ENCODE measurements at places on chromosomes 5 and 9. TPM values are rescaled to one million over a fixed set of nuclear protein-coding genes. Genes with fewer than 3 reads are reported as not detected.

- DNase-seq, result peak; percentile 70
- no peaks in the 10 kb centered on the region for H3K27me3 ChIP-seq
- peak overlapping the region; percentile 96 for H3K27ac ChIP-seq
- H3K36me3 ChIP-seq, result peaks cover 49% of the 10 kb centered on the region
- H3K4me1 ChIP-seq, result peaks cover 36% of the 10 kb centered on the region
- H3K4me3 ChIP-seq, result peak overlapping the region; percentile 80
Observed at GRCh38 chr5:142012186-142012785, 541 bp downstream of the GNPDA1 start.

ENTR1 gene
- 50.2 TPM for total RNA-seq

GRCh38 chr9:16214677-16215352, 655.7 kb downstream of the BNC2 start:
- H3K4me1 ChIP-seq, result peaks cover 8% of the 10 kb centered on the region
- no peak for DNase-seq
- H3K27ac ChIP-seq, result no peak overlapping the region
- no peak overlapping the region for H3K4me3 ChIP-seq

DNA sequence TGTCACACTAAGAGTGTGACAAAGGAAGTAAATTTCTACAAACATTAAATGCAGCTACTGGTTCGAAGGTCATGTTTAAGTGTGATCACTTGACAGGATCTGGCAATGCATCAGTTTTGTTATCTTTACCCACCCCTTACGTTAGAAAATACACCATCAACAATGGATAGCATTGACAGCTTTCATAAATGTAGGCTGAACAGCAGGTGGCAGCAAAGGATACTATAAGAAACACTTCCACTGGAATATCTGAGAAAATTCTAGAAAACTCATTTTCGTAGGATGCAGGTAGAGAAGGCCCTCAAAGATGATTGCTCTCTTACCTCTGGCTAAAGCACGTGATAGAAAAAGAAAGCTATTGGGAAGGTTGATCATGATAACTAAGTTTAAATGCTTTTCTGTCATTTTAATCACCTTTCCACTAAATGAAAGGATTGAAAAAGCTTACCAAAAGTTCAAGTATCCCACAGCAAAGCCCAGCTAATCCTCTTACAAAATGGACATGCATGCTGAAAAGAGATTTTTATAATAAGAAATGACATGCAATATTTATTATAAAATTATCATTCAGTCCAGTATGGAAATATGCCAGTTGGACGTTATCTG, 292.5 kb downstream of the PARP8 start:
- no peaks in the 10 kb centered on the region for H3K27me3 ChIP-seq
- peaks cover 17% of the 10 kb centered on the region for H3K4me1 ChIP-seq
- H3K36me3 ChIP-seq, result peaks cover 11% of the 10 kb centered on the region
- peak; percentile 48 for DNase-seq
- no peak overlapping the region for H3K4me3 ChIP-seq

SLC23A1 gene
- 2.8 TPM for total RNA-seq

ARL10 gene
- total RNA-seq, result 3.8 TPM

GRCh38 chr9:104903609-104904008, 24.3 kb downstream of the ABCA1 start:
- no peak overlapping the region for H3K4me3 ChIP-seq
- no peak for DNase-seq
- peaks cover under 1% of the 10 kb centered on the region for H3K27me3 ChIP-seq
- H3K4me1 ChIP-seq, result no peaks in the 10 kb centered on the region
- H3K36me3 ChIP-seq, result no peaks in the 10 kb centered on the region
- H3K27ac ChIP-seq, result no peak overlapping the region

GRCh38 chr5:171770153-171770552, 15.5 kb upstream of the SMIM23 start:
- no peak for DNase-seq
- no peaks in the 10 kb centered on the region for H3K4me1 ChIP-seq
- no peak overlapping the region for H3K4me3 ChIP-seq
- no peak overlapping the region for H3K27ac ChIP-seq
- H3K27me3 ChIP-seq, result peaks cover 42% of the 10 kb centered on the region
- no peaks in the 10 kb centered on the region for H3K36me3 ChIP-seq

- H3K4me1 ChIP-seq, result peaks cover 12% of the 10 kb centered on the region
- no peak overlapping the region for H3K27ac ChIP-seq
- no peak for DNase-seq
- no peak overlapping the region for H3K4me3 ChIP-seq
- no peaks in the 10 kb centered on the region for H3K36me3 ChIP-seq
Observed at GRCh38 chr9:108475813-108476212, 380.0 kb downstream of the ACTL7B start.

DNA sequence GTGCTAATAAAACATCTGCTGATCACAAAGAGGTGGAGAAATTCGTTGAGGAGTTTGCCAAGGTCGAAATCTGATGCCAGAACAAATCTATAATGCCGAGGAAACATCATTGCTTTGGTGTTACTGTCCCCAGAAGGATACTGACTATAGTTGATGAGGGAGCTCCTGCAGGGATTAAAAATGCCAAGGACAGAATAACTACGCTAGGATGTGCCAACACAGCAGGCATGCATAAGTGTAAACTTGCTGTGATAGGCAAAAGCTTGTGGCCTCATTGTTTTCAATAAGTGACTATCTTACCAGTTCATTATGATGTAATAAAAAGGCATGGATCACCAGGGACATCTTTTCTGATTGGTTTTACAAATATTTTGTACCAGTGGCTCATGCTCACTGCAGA, 66.8 kb upstream of the ADCY2 start:
- H3K36me3 ChIP-seq, result no peaks in the 10 kb centered on the region
- H3K4me1 ChIP-seq, result no peaks in the 10 kb centered on the region
- no peaks in the 10 kb centered on the region for H3K27me3 ChIP-seq
- H3K27ac ChIP-seq, result no peak overlapping the region
- H3K4me3 ChIP-seq, result no peak overlapping the region

- H3K27ac ChIP-seq, result peak overlapping the region; percentile 37
- peak overlapping the region; percentile 6 for H3K4me3 ChIP-seq
- H3K27me3 ChIP-seq, result no peaks in the 10 kb centered on the region
- peaks cover 32% of the 10 kb centered on the region for H3K4me1 ChIP-seq
- DNase-seq, result peak; percentile 53
- no peaks in the 10 kb centered on the region for H3K36me3 ChIP-seq
Observed at GRCh38 chr5:159878988-159879471, 37.3 kb upstream of the ADRA1B start.

GPR151 gene
- total RNA-seq, result not detected

- DNase-seq, result no peak
- no peak overlapping the region for H3K27ac ChIP-seq
- peaks cover 38% of the 10 kb centered on the region for H3K27me3 ChIP-seq
- H3K4me1 ChIP-seq, result no peaks in the 10 kb centered on the region
- no peak overlapping the region for H3K4me3 ChIP-seq
Observed at GRCh38 chr9:3066591-3066990, 222.7 kb upstream of the PUM3 start.

DNA sequence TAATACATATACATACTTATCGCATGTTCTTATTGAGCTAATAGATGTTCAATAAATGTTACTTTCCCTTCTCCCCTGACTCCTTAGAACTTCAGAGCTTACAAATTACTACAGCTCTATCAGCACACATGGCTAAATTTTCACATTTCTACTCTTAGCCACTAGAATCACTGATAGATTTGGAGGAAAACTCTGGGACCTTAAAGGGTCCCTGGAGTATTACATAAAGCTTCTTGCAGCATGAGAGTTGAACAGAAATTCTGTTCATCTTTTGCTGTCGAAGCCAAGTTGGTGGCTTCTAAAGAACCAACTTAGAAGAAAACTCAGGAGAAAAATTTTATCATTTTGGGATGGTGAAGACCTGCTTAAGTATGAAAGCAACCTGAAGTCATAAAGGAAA, 15.5 kb downstream of the B4GALT1 start:
- DNase-seq, result no peak
- H3K36me3 ChIP-seq, result no peaks in the 10 kb centered on the region
- peaks cover 39% of the 10 kb centered on the region for H3K4me1 ChIP-seq
- no peak overlapping the region for H3K27ac ChIP-seq

GRCh38 chr5:140480310-140481014, 67.0 kb upstream of the EIF4EBP3 start:
- H3K4me3 ChIP-seq, result no peak overlapping the region
- H3K27me3 ChIP-seq, result no peaks in the 10 kb centered on the region
- peaks cover 33% of the 10 kb centered on the region for H3K36me3 ChIP-seq
- peaks cover 10% of the 10 kb centered on the region for H3K4me1 ChIP-seq
- no peak for DNase-seq

GRCh38 chr5:90142541-90142940, 267.0 kb downstream of the CETN3 start:
- H3K27me3 ChIP-seq, result no peaks in the 10 kb centered on the region
- H3K36me3 ChIP-seq, result no peaks in the 10 kb centered on the region
- H3K4me3 ChIP-seq, result no peak overlapping the region
- DNase-seq, result no peak
- H3K4me1 ChIP-seq, result no peaks in the 10 kb centered on the region

DNA sequence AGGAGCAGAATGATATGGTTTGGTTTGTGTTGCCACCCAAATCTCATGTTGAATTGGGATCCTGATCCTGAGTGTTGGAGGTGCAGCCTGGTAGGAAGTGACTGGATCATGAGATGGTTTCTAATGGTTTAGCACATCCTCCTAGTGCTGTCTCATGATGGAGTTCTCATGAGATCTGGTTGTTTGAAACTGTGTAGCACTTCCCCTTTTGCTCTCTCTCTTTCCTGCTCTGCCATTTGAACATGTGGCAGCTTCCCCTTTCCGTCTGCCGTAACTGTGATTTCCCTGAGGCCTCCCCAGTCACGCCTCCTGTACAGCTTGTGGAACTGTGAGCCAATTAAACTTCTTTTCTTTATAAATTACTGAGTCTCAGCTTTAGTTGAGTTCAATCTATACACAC, 756.8 kb upstream of the CDH6 start:
- H3K36me3 ChIP-seq, result no peaks in the 10 kb centered on the region
- H3K4me3 ChIP-seq, result no peak overlapping the region
- peaks cover 7% of the 10 kb centered on the region for H3K4me1 ChIP-seq
- H3K27ac ChIP-seq, result no peak overlapping the region
- DNase-seq, result no peak

DNA sequence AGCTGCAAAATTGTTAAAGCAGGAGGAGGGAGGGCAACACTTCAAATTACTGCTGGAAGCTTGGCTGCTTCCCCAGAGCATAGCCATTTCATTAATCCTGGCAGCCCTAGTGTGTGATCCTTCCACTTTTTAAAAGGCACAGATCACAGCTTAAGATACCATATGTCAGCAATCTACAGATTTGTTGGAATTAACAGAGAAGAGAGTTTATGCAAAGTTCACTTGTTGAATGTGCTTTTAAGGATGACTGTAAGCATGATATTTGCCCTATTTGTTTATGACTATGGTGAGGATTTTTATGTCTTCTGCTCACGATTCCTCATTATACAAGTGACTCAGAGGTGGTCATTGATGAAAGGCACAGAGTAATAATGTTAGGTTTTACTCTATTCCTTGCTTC, 156.0 kb upstream of the CDKN2B start:
- H3K4me1 ChIP-seq, result peaks cover 28% of the 10 kb centered on the region
- H3K27ac ChIP-seq, result peak overlapping the region; percentile 7
- no peak overlapping the region for H3K4me3 ChIP-seq
- no peaks in the 10 kb centered on the region for H3K27me3 ChIP-seq
- no peaks in the 10 kb centered on the region for H3K36me3 ChIP-seq

- no peaks in the 10 kb centered on the region for H3K4me1 ChIP-seq
- no peak for DNase-seq
- H3K27ac ChIP-seq, result no peak overlapping the region
- H3K27me3 ChIP-seq, result no peaks in the 10 kb centered on the region
- H3K4me3 ChIP-seq, result no peak overlapping the region
- H3K36me3 ChIP-seq, result no peaks in the 10 kb centered on the region
Observed at GRCh38 chr5:115100319-115100955, 69.3 kb downstream of the TRIM36 start.

DNA sequence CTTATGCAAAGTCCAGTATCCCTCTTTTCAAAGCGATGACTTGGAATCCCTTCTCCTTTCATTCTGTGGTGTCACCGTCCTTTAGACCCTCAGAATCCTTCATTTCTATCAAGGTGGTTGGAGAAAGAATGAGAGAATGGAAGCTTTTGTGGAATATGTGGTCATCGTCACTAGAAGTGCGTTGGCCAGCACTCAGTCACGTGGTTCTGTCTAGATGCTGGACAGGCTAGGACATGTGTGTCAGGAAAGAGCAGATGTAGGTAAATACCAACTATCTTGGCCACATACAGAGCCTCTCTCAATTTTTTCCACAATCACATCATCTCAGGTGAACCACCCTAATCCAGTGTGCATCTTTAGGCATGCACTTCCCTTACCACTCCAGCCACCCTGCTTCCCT, 206.0 kb downstream of the ARRDC3 start:
- H3K27ac ChIP-seq, result no peak overlapping the region
- no peak for DNase-seq
- H3K36me3 ChIP-seq, result no peaks in the 10 kb centered on the region
- peaks cover 26% of the 10 kb centered on the region for H3K4me1 ChIP-seq

DNA sequence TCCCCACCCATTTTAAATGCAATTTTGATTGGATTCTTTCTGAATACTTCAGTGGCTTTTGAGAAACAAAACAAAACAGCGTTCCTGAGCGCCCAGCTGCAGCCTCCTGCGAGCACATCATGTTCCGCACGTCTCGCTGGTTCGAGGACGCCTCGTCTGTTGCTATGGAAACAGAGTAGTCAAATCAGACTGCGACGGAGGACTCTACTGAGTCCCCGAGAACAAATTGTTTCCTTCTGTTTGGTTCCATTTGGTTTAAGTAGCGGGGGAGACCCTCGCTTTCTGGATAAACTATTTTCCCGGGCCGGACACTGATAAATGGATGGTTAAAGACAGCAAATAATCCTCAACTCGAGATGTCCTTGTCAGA, 69.0 kb downstream of the SLC28A3 start:
- no peaks in the 10 kb centered on the region for H3K4me1 ChIP-seq
- H3K4me3 ChIP-seq, result no peak overlapping the region
- no peak for DNase-seq
- H3K36me3 ChIP-seq, result no peaks in the 10 kb centered on the region

RELL2 gene
- 12.5 TPM for total RNA-seq

GRCh38 chr5:178462816-178463215, 127.4 kb downstream of the COL23A1 start:
- no peak overlapping the region for H3K27ac ChIP-seq
- H3K4me3 ChIP-seq, result no peak overlapping the region
- peaks cover 14% of the 10 kb centered on the region for H3K27me3 ChIP-seq

MCC gene
- 3.6 TPM for total RNA-seq

OLFML2A gene
- 0.88 TPM for total RNA-seq

Data from Calu3 (cell line).